ENCODE measurements at places on chromosomes 1 and 21.
A peak's percentile ranks its signal among the peaks of the same experiment; 100 is the strongest.

DNA sequence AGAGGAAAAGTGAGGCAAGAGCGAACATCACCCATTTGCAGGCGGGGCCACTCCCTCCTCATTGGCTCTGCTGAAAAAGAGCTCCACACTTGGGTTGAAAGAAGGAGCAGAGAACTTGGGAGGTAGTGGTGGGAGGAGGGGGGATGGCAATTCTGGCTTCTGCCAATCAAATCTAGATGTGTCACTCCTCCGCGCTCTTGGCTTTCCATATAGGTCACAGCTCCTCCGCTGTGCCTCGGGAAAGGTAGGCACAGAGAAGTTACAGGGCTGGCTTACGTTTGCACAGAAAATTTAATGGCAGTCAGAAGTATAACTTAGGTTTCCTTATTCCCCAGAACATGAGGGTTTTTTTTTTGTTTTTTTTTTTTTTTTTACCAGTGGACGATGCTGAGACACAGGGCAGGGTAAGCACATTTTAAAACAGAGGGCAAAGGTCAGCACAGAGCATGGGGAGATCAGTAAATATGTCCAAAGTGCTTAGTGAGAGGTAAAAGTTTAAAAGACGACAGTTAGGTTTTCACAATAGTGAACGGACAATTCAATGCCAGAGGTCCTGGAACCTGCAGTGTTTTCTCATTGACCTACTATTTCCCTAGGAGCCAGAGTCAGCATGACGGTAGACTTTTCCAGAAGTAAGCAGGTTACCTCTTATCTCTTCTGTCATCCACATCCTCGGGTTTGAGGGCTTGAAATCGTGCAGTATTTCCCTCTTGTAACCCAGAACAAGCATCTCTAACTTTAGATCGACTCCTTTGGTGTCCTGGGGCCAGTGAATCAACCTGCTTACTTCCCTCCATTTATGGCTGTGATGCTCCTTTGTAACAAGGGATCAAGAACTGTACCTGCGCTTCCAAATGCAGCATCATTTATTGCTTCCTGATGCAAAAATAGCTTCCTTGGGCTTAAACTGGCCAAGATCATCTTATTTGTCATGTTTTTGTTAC lies 258.9 kb upstream of the PROX1 start:
- no peak for DNase-seq

DNA sequence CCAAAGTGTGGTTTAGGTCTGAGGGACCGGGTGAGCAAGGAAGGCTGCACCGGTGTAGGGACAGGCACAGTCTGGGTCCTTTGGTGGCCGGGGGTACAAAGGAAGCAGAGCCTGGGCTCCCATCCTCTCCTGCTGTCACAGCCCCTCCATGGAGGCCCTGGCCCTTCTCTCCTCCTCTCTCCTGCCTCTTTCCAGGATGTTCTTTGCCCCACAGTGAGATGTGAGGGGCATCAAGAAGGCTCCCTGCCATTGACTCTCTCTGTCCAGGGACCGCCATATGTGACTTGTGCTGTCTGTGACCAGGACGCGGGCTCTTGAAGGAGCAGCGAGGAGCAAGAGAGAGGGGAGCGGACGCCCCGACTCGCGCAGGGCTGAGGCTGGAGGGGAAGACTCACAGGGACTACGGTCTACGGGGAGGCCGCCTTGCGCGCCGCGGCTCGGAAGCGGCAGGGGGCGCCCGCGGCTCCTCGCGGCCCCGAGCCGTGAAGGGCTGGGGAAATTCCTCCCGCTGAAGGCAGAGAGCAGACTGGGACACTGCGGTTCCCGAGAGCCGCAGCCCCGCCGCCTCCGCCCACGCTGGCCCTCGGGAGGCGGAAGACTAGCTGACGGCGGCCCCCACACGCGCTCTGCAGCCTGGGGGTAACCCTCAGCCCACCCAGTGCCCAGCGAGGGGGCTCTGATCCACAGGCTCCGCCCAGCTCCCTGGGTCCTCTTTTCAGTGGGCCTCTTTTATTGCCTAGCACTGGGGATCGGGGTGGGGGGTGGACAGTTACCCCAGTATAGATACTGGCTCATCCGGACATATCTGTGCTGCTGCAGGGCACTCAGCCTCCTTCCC lies 40.8 kb downstream of the MAB21L3 start:
- peak; percentile 54 for DNase-seq

DNA sequence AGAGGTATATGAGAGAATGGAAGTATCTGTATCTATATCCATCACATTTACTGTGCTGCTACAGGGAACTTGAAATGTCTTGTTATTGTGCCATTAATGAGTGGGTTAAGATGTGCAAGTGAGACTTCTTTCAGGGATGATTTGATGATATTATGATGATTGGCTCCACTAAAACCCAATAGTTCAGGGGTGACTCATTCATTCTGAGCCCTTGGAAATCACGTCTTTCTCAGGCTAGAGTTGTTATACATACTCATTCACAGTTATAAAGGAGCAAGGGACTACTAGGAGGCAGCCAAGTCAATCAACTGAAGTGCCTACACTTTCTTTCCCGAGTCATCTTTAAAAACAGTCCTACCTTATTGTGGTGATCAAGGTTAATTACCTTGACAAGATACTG lies 1109.8 kb upstream of the B3GALT2 start:
- DNase-seq: no peak

DNA sequence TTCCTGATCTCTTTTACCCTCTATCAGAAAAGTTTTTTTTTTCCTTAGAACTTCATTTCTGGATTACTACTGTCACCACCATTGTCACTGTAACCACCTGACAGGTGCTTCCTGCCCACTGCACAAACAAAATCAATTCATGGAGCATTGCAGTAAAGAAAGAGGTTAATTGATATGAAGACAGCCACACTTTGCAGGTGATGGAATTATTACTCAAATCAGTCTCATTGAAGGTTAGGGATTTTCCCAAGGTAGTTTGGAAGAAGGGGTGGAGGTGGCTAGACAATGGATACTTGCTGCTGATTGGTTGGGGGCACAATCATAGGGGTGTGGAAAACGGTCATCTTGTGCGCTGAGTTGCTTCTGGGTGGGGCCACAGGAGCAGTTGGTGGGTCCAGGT lies 230.8 kb upstream of the CACYBP start:
- DNase-seq: no peak

DNA sequence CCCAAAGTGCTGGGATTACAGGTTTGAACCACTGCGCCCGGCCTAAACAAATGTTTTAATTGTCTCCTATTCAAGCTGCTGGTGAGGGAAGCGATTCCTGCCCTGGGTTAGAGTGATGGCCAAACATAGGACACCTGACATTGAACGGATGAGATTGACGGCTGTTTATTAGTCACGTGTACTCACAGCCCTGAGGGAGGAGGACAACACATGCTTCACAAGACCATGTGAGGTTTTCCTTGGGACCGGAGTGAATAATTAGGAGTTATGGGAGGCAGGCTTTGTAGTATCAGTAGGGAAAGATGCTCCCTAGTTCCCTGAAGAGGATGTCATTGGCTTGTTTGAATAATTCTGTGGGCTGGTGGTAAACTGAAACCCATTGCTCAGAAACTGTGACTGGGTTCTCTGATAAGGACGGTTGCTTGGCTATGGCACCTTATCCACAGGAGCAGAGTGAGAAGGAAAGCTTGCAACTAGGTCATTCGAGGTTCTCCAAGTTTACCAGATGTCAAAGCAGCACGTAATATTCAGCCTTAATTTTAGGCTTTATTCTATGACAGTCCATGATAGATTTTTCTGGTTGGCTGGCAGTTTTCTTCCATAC lies 245.8 kb downstream of the PLA2G4A start:
- DNase-seq: no peak
